ENCODE measurements at places on chromosomes 7 and 10.

DNA sequence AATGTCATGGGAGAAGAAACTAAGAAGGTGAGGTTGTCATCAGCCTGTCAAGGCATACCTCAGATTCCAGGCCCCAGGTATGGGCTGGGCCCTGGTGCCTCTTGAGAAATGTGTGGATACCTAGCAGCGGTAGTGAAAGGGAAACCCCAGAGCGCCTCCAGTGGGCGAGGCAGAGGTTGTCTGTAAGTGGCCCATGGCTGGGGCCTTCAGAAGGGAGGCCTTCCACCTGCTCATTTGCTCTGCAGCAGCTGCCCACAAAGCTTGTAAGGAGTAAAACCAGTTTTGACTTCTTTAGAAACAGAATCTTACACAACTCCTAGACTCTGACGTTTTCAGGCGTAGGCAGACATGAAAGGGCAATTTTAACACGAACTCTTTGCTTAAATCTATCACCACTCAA, 509.9 kb downstream of the PARD3 start:
- DNase-seq: no peak

DNA sequence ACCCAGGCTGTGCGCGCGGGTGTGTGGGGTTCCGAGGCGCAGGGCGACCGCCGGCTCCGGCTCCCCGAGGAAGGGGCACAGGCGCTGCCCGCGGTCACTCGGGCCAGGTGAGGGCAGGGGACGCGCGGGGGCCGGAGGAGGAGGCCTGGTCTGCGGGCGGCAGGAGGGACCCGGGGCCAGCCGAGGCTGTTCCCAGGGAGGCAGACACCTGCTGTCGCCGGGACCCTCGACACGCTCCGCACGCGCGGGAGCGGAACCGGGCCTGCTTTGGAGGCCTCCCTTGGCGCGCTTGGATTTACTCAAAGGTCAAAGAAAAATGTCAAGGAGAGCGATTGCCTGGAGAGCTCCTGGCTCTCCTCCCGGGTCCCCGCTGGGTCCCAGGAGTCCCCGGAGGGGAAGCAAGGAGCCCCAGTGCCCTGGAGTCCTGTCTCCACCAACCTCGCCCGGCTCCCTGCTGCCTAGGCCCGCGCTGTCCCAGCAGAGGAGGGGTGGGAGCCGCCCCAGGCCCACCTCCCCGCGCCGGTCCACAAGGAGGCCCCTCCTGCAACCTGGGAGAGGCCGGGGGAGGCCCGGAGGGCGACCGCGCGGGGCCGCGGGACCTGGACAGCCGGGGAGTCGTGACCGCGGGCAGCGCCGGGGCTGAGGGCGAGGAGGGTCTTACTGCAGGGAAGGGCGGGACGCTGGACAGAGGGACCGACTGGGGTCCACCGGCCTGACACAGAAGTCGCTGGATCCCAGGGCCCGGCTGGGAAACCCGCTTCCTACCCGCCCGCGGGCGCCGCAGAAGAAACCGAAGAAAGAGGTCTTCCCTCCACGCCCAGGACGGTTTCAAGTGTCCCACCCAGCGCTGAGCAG, 348.9 kb downstream of the DNAJB6 start:
- no peak for DNase-seq

DNA sequence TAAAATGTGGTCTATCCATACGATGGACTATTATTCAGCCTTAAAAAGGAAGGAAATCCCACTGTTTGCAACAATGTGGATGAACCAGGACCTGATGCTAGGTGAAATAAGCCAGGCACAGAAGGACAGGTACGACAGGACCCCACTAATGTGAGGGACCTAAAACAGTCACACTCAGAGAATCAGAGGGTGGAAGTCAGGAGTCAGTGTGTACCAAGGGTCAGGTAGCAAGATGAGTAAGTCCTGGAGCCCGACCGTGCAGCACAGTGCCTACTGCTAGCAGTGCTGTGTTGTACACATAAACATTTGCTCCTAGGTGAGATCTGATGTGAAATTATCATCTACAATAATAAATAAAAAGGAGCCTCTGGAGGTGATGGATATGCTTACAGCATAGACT, 322.3 kb downstream of the GLRX3 start:
- no peak for DNase-seq

GRCh38 chr10:126857178-126857806, 47.9 kb upstream of the DOCK1 start:
- no peak for DNase-seq

GRCh38 chr10:106436123-106436715, 728.3 kb downstream of the SORCS1 start:
- no peak for DNase-seq

- DNase-seq: no peak
Observed at GRCh38 chr10:110914431-110914830, 4.5 kb downstream of the BBIP1 start.

- no peak for DNase-seq
Observed at GRCh38 chr7:21819048-21819447, 126.7 kb downstream of the CDCA7L start.

- peak; percentile 31 for DNase-seq
Observed at GRCh38 chr7:75915416-75916156, 631 bp downstream of the POR start.

DNA sequence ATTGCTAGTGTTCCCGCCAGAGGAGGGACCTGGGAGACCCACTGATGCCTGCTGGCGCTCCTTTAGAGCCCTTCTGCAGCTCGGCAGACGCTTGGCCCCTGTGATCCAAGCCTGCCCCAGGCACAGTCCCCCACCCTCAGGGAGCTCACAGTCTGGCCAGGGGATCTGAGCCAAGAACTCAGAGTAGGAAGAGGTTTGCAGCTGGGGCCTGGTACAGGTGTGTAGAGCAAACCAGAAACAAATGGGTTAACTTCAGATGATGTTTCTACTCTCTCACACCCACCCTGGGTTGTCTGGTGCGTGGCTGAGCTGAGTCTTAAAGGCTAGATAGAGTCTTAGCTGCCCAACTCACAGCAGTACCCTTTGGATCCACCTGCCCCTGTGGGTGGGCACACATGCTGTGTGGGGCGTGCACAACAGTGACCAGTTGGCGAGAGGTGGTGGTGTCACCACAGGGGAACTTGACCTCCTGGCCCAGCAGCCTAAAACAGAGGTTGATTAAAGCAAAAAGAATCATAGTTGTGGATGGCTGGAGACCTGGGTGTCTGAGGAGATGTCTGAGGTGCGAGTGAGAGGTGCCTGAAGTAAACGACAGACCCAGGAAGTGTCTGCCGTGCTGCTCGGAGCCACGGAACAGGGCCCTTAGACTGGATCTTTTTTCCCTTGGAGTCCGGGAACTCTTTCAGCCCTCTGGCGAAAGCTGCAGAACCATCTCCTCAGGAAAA, 31.2 kb upstream of the SRGN start:
- DNase-seq: peak; percentile 36

DNA sequence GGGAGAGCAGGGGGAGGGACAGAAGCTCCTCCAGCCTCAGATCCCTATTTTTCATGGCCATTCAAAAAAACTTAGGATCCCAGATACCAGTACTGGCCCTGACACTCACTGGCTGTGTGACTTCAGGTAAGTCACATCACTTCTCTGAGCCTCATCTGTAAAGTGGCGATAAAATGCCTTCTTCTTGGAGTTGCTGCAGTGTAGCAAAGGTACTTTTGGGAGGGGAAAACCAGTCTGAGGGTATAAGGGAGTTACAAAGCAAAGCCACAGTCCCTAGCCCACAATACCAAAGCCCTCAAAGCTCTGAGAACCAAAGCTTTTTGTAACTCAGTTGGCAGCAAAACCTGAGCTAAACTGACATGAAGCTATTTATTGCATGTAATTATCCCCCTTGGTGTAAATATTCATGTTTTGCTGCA, 43.4 kb upstream of the COL13A1 start:
- no peak for DNase-seq

DNA sequence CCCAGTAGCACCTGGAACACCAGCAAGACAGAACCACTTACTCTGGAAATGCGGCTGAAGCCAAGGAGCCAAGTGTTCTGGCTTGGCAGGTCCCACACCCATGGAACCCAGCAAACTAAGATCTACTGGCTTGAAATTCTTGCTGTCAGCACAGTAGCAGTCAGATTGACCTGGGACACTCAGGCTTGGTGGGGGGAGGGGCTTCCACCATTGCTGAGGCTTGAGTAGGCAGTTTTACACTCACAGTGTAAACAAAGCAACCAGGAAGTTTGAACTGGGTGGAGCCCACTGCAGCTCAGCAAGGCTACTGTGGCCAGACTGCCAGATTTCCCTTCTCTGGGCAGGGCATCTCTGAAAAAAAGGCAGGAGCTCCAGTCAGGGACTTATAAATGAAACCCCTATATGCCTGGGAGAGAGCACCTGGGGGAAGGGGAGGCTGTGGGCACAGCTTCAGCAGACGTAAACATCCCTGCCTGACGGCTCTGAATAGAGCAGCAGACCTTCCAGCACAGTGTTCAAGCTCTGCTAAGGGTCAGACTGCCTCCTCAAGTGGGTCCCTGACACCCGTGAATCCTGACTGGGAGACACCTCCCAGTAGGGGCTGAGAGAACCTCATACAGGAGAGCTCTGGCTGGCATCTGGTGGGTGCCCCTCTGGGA, 121.2 kb downstream of the MTERF1 start:
- DNase-seq: no peak

GRCh38 chr10:123019264-123019663, 10.5 kb downstream of the ACADSB start:
- no peak for DNase-seq

- DNase-seq: no peak
Observed at GRCh38 chr7:51268859-51269258, 47.8 kb downstream of the COBL start.

GRCh38 chr10:60684091-60684490, 94.2 kb upstream of the CDK1 start:
- DNase-seq: no peak

GRCh38 chr10:127877699-127878098, 15.0 kb downstream of the CLRN3 start:
- no peak for DNase-seq
